ENCODE measurements at places on chromosomes 16 and 17.
A peak's percentile ranks its signal among the peaks of the same experiment; 100 is the strongest.

DNA sequence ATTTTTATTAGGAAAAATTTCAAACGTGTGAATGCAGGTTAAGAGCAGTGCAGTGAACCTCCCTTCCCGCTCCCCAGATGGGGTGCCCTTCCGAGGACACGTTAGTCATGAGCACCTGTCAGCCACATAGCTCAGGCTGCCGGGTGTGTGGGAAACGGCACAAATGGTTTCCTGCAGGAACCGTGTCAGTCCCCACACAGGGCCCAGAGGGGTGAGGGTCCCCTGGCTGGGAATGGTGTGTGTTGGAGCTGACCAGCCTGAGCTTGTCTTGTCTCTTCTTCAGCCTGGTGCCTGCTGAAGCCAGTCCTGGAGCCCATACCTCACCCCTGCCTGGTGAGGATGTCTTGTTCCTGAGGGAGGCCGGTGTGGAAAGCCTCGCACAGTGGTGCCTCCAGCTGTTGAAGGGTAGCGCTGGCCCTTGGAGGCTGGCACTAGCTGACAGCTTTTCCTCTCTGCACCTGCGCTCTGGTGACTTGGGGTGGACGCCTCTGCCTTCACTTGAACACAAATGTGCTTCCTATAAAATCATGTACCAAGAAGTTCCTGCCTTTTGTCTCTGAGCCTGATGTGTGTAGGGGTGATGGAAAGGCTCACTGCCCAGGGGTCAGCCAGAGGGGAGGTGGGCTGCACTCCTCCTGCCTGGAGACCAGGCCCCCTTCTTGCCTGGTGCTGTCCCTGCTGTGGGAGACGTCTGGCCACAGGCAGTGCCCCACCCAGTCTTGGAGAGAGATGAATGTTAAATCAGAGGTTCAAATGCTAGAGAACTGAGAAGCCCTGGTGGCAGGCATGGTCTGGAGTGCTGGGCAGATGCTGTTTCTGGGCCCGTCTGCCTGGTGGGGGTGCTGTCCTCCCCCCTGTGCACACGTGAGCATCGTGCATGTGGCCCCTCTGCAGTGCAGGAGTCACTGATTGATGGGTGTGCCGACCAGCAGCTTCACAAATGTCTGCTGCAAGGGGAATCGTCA is 102.6 kb upstream of the ZNF750 start:
- DNase-seq, result no peak

GRCh38 chr17:38896346-38896954 is 26.6 kb downstream of the LASP1 start:
- DNase-seq, result no peak

DNA sequence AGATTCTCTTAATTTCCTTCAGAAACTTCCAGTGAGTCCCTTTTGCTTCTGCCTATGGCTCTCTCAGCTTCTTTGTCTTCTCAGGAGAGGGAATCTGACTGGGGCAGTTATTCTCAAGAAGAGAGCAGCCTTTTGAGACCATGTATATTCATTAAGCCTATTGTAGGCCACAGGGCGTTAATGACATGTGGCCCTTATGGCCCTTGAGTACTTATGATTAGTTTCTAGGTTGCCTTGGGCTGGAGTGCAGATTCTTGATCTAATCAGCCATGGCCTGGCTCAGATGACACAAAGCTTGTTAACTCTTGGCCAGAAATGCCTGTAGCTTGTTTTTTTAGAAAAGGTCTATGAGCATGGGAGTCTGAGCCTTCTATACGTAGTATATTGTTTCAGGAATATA is 17.4 kb downstream of the MFSD11 start:
- DNase-seq, result no peak

DNA sequence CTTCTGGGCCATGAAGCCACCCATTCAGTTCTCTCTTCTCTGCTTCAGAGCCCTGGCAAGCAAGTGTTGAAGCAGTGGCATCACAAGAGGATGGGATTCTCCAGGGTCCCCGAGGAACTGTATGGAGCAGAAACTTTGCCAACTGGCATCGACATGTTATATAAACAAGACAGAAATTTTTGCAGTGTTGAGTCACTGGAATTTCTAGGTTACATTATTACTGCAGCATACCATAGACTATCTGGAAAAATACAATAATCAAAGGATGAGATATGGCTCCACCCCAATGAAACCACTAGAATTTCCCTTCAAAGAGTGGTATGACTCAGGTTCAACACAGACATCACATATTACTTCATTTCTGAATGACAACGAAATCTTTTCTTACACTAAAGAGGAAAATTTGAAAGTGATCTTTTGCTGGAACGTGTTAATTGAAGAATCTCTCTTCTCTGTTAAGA is 343.0 kb upstream of the DYNLRB2 start:
- DNase-seq, result no peak

- peak; percentile 79 for DNase-seq
Observed at GRCh38 chr17:48597778-48598631, 4.4 kb upstream of the HOXB5 start.

- no peak for DNase-seq
Observed at GRCh38 chr16:10552281-10552680, 28.1 kb downstream of the EMP2 start.

- DNase-seq, result no peak
Observed at GRCh38 chr16:30760577-30761426, 1.1 kb downstream of the CFAP119 start.

GRCh38 chr16:17259751-17260270 is 210.9 kb downstream of the XYLT1 start:
- DNase-seq, result no peak

GRCh38 chr16:74219706-74220105 is 76.9 kb upstream of the PSMD7 start:
- DNase-seq, result no peak

- DNase-seq, result no peak
Observed at GRCh38 chr17:76467809-76468633, 618 bp downstream of the AANAT start.

GRCh38 chr17:81068411-81069134 is 33.6 kb downstream of the BAIAP2 start:
- no peak for DNase-seq

DNA sequence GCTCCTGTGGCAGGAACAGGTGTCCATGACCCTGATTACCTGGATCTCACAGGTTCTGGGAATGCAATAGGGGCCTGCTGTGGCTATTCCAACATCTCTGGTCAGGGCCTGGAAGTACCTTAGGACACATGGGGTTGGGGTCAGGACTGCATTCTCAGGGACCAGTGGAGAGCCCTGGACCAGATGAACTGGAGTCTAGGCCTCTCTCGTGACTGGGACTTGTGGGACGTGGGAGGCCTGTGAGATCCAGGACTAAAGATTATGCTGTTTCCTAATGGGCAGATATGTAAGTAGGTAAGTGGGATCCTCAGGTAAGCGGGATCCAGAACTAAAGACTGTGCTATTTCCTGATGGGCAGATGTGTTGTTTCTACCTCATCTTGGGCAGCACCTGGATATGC is 16.2 kb upstream of the CD300A start:
- DNase-seq, result no peak

DNA sequence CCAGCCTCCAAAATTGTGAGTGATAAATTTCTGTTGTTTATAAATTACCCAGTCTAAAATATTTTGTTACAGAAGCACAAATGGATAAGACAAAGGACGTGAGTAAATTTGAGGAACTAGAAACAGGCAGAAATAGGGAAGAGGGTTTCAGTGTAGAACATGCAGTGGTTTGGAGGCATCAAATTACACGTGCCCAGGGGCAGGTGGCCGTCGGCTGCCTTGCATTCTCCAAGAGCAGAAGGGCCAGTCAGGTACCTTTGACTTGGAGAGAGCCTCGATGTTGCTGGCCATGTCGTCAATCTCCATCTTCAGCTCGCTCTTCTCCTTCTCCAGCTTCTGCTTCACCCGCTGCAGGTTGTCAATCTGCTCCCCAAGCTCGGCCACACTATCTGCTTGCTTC is 54.3 kb downstream of the MYH13 start:
- DNase-seq, result no peak

GRCh38 chr16:28823291-28823872 is 583 bp downstream of the ATXN2L start:
- no peak for DNase-seq

DNA sequence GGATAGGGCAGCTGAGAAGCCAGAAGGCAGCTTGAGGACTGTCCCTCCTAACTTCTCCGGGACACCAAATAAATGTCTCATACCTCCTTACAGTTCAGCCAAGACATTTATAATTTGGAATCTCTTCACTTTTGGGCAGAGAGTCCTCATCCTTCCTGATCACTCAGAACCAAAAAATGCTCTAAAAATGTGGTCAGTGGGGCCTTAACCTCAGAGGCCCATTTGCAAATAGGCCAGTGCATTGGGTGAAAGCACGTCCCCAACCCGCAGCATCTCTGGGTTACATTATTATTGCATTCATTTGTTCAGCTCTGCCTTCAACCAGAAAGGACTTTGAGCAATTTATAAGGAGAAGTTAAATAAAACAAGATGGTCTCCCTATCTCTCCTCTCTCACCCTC is 112.4 kb upstream of the IRX3 start:
- no peak for DNase-seq

DNA sequence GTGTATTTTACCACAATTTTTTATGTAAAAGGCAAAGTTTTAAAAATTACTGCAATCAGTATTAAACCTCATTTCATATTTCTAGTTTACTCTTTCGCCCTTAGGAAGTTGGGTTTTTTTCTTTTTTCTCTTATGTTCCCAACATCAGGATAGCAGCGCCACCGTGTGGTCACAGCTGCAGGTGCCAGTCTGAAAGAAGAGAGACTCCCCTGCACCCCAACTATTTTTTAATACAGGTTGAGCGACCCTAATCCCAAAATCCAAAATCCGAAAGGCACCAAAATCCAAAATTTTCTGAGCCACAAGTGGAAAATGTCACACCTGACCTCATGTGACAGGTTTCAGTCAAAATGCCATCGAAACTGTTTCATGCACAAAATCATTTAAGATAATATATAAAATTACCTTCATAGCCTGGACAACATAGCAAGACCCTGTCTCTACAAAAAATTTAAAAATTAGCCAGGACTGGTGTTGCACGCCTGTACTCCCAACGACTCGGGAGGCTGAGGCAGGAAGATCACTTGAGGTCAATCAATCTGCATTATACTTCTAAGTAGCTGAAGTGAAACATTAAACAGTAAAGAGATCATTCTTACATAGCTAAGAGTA is 21.8 kb upstream of the ASGR2 start:
- DNase-seq, result peak; percentile 59

DNA sequence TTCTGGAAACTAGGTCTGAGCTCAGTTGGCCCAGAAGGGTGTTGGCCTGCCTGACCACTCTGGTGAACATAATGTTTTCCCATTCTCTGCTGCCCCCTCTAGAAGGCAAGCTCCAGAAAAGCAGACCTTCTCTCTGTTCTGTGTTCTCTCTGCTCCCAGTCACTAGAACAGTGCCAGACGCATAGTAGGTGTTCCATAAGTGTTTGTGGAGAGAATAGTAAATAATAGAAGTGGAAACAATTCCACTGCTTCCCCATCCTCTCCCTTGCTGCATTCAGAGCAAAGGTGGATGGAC is 32.2 kb upstream of the ETV4 start:
- DNase-seq, result no peak

DNA sequence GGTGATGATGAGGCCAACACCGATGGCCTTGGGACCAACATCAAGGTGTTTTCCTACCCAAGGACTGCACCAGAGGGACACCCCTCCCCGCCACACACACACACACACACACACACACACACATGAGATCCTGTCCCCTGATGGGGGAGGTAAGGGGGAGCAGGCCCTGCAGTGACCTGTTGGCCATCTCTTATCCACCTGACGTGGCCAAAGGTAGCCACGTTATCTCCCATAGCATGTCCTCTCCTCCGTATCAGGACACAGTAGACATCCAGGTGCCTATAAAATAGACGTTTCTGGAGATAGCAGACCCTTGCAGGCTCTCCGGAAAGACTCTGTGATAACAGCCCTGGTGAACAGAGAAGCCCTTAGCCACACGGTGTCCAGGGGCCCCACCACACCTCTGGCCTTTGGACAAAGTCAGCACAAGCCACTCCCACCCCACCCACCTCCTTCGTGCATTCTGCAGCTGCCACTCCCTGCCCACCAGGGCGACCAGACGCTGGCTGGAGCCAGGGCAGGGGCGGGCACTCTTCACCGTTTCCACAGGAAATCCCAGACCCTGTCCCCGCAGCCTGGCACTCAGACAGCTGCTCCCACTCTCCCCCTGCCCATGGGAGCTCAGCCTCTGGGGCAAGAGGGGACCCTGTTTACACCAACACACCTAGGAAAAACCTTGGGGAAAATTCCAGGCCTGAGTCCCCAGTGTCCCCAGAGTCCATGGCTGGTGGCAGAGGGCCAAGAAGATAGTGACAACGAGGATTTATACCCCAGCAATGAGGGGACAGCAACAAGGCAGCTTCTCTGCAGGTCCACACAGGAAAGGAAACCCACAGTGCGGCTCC is 15.4 kb upstream of the ENPP7 start:
- no peak for DNase-seq

DNA sequence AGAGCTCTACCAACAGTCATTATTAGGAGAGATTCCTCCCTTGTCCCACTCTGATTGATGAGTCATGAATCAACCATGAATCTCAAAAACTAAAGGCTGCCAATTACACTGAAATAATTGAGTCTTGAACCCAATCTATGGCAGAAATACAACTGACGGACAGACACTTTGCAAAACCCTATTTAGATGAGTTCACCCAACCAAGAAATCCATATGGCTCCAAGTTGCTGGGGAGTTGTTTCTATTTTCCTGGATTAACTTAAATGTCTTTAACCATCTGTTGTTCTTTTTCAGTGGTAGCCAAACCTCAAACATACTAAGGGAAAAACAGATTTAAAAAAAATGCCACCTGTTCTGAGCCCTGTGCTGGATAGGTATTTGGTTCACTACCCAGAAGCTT is 151.0 kb downstream of the SHISA9 start:
- no peak for DNase-seq

DNA sequence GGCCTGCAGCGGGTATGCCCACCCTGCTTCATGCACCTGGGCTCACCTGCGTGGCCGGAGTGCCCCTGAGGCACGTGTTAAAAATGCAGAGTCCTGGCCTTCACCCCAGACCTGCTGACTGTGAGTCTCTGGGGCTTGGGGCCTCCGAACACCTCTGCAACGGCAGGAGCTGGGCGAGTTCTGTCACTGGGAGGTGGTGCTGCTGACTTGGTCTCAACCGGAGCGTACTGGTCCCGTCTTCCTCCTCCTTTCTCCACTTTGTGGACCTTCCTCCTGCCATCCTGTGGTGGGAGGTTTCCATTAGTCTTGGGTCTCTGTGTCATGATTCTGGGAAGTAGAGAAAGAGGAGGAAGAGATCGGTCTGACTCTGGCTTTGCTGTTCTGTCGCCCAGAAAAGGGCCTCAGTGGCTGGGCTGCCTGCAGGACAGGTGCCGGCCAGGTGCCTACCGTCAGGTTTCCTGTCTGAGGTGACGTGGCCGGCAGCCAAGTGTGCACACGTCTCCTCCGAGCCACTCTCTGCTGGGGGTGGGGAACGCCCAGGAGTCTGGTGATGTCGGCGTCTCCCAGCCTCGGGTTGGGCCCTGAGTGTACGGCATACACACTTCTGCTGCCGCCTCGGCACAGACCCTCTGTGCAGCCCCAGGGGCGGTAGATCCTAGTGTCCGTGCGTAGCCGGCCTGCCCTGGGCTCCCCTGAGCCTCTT is 6.9 kb downstream of the TSC2 start:
- DNase-seq, result no peak

GRCh38 chr17:65050438-65050837 is 6.1 kb downstream of the GNA13 start:
- DNase-seq, result no peak

All from spinal cord (tissue), 10 donors.